ENCODE measurements at places on chromosomes 3 and 15.

DNA sequence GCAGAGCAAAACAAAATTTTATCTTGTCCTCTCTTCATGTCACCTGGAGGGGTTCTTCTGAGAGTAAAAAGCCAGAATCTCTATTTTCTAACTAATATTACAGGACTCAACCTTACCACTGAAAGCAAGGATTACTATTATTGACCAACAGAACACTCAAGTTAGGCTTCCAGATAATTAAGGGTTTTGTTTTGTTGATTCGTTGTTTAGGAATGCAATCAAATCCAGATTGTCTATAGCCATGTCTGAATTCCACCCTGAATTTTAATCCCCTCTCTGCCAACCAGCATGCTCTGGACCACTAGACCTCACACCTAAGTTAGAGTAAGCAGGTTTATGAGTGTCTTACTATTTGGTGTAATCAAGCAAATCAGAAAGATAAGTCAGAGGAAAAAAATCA, 90.7 kb downstream of the PEAK1 start:
- DNase-seq, result no peak

DNA sequence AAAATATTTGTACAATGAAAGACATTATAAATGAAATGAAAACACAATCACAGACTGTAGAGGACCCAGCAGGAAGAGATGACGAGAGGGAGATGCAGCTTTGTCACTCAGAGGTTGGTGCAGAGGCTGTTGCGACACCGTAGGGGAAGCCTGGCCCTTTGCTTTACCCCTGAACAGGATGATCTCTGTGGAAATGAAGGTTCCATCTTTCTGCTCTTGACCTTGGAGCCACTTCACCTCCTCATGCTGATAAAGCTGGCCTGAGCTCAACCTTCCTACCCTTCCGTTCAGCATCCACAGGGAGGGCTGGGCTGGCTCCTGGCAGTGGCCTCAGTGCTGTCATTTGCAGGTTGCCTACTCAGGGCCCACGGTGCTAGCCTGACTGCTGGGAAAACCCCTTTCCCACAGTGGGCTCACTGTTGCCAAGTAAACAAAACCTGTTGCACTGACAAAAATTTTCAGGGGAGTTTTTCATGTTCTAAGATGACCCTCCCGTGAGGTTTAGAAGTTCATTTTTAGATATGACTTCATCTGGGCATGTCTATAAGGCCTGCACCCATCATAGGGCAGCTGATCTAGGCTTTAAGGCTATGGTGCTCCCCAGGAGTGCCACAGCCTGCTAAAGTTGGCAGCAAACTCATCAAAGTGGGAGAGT, 3.0 kb upstream of the CD80 start:
- DNase-seq, result no peak

DNA sequence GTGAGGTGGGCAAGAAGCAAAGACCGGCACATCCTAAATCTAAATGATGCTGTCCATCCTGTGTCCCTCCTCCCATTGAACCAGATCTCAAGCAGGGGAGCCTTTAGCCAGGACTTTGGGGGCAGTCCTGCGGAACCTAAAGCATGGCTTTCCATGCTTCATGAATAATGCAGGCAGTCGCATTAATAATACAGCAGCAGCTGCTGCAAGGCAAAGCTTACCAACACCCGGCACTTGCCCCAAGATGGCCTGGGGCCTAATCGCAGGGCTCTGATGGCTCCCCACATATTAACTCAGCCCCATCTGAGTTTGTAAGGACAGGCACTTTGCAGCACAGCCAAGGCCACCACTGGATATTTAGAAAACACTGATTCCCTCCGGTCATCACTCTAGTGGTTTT, 114.4 kb downstream of the NTRK3 start:
- DNase-seq, result no peak

- no peak for DNase-seq
Observed at GRCh38 chr3:81097889-81098288, 663.6 kb downstream of the GBE1 start.

DNA sequence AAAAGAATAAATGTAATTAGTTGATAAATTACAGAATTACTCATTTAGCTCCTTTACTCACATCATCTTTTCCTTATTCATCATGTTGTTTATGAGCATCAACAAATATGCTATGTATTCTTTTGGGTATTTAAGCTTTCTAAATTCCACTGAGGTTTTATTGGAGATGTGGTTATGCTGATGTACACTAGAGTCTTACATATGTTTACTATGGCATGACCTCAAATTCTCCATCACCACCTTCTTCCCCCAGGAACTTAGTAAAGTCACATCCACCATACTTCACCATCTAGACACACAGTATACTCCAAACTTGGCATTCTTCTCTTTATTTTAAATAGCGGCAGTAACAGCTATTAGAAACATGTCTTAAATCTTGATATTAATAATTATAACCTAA, 74.1 kb upstream of the MELTF start:
- DNase-seq, result no peak

Measured in caudate nucleus (tissue), 63 donors.